ENCODE measurements at places on chromosomes 5 and 9.

GRCh38 chr5:76422227-76422626 lies 19.1 kb downstream of the IQGAP2 start:
- no peak for DNase-seq

GRCh38 chr5:138471052-138471361 lies 5.7 kb downstream of the EGR1 start:
- DNase-seq: no peak

- no peak for DNase-seq
These were observed 14.8 kb upstream of the MATR3 start for GRCh38 chr5:139278540-139279274.

DNA sequence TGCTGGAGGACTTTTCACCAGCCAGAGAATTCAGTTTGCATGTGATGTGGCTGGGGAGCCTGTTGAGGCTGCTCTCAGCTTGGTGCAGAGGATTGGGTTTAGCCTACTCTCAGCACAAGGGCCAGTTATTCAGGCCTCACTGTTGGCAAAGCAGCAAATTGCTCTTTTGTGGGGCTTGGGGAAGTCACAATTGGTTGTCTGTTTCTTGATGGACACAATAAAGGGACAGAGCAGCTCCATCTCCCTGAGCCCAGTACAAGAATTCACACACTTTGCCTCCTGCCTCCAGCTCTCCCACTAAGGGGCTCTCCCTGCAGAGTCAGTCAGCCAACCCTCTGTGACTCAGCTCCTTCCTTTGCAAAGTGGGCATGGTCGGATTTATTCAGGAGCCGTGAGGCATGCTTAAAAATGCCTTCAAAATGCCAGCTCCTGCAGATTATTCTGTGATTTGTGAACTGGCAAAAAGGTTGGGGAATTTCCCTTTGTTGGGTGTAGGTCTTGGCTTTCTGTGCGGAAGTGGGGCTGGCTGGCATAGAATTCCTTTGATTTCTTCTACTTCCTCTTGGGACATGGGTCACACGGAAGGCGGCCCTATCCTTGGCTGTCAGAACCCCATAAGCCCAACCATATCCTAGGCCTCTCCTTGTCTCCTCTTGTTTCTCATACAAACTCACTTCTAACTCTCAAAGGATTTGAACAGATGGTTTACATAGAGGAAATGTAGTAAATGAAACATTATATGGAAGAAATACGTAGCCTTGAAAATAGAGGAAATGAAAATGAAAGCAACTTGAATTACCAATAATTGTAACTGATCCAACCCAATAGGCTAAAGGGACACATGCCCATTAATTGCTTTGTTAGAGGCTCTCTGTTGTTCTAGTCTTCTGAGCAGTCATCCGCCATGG lies 118.7 kb upstream of the CD180 start:
- peak; percentile 90 for DNase-seq

DNA sequence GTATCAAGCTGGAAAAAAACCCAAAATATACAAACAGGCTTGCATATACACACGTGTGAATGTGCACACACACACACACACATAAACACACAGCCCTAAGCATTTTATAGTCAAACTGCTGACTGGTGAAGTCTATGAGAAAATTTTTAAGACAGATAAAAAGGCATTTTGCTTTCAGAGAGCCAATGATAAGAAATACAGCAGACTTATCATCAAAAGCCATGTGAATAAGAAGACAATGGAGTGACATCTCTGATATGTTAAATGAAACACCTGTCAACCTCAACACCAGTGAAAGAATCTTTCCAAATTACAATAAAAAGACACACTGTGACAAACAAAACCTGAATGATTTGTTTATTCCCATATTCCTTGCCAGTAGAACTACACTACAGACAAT lies 233.3 kb downstream of the CDH9 start:
- no peak for DNase-seq

DNA sequence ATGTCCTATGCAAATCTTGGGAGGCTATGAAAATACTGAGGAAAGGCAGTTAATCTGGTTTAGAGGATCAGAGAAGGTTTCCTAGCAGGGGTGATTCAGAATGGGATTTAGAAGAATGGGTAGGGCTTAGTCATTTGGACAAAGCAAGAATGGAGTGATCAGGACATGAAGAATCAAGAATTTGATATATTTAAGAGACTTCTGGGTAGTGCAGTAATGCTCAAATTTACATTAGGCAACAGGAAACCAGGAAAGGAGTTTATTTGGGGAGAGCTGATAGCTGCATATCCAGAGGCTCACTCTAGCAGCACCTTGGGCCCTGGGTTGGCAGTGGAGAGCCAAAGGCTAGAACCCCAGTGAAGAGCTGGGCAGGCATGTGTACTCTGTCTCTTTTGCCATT lies 78.9 kb upstream of the PAPPA start:
- DNase-seq: peak; percentile 53

- no peak for DNase-seq
These were observed 252.3 kb upstream of the SLC24A2 start for GRCh38 chr9:20040991-20041696.

DNA sequence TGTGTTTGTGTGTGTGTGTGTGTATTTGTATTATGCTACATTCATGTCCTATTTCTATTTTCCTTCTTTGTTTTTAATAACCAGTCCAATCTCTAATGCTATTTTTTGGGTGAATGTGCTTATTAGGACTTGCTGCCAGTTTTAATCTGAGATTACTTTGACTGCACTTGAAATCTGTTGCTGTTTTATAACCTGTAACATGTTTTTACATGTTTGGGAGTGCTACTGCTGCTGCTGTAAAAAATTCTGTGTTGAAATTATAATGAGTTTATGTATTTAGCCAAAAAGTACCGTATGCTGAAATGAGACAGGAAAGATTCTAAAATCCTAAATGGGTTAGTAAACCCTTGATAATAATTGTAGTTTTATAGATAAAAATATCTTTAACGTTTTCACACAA lies 104.7 kb upstream of the SSBP2 start:
- no peak for DNase-seq

GRCh38 chr5:160047423-160047822 lies 38.5 kb downstream of the TTC1 start:
- no peak for DNase-seq

GRCh38 chr5:35158204-35158603 lies 72.1 kb downstream of the PRLR start:
- no peak for DNase-seq

- no peak for DNase-seq
These were observed 132.5 kb downstream of the SEMA6A start for GRCh38 chr5:116442095-116442534.

DNA sequence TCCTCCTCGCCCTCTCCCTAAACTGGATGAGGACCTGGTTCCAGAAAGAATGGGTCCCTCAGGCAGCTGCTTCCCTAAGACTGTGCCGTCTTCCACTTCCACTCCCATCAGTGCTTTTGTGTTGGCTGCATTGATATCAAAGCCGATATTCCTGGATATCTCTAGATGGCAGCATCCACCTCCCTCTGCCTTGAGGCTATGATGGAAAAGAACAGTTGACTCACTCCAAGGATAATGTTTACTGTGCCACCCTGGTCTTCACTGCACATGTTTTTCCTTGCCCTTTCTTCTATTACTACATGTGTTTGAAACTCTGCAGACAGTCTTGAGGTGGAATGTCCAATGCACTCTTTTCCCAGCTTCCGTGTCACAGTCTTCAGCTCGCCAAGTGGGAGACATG lies 211.6 kb downstream of the MAST4 start:
- peak; percentile 66 for DNase-seq

GRCh38 chr5:38414348-38414747 lies 142.1 kb downstream of the LIFR start:
- DNase-seq: no peak

DNA sequence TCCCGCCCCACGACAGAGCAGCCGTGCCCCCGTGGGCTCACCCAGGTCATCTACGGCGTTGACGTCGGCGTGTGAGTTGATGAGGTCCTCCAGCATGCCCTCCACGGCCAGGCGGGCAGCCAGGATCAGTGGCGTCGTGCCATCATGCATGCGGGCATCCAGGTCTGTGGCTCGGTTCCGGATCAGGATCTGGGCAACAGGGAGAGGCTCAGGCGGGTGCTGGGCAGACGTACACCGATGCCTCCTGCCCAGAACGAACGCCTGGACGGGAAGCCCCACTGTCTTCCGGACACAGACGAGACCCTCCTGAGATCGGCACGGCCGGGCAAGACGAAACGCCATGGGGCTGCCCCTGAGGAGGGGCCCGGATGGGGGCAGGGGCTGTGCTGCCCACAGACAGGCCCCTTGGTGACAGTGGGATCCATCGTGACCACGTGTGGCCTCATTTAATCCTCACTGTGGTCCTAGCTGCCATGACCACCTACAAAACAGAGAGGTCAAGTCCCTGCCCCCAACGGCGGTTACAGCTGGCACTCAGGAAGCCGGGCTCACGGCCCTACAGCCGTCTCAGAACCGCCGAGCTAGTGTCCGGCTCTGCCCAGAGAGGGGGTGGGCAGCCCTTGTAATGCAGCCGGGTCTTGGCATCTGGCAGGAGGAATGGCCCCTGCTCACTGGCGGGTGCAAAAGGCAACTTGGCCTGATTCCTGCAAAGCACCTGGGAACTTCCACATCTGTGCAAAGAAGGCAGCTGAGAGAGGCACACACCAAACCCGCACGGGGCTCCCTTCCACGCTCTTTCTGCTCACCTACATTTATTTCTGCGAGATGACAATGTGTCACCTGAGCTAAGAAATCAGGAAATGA lies 16.5 kb upstream of the SEC16A start:
- no peak for DNase-seq

GRCh38 chr9:114400219-114400618 lies 12.4 kb upstream of the AKNA start:
- DNase-seq: no peak

- DNase-seq: no peak
These were observed 20.4 kb upstream of the SLC2A6 start for GRCh38 chr9:133499132-133499891.

- DNase-seq: peak; percentile 55
These were observed 81.6 kb upstream of the TNFAIP8 start for GRCh38 chr5:119274030-119274766.

DNA sequence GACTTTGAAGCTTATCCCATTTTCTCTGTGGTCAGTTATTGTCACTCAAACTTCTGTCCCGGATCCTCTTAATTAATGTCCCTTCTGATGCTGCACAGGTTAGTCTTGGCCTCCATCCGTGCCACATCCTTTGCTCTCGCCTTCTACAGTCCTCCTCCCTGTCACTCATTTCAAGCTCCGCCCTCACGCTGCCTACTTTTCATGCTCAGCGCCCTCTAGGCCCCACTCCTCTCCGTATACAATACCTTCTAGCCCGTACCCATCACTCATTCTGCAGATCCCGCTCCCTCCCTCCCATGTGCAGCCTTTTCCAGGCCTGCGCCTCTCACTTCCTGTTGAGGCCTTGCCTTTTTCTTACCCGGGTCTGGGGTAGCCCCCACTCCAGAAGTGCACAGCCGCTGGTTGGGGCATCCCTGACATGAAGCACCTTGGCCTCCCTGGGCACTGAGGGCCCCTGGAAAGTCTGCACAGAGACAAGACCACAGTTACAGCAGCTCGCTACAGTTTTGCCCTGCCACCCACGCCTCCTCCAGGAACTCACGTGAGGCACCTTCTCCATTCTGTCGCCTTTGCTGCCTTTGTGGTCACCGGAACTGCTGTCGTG lies 88.5 kb upstream of the SLC25A48 start:
- DNase-seq: no peak

DNA sequence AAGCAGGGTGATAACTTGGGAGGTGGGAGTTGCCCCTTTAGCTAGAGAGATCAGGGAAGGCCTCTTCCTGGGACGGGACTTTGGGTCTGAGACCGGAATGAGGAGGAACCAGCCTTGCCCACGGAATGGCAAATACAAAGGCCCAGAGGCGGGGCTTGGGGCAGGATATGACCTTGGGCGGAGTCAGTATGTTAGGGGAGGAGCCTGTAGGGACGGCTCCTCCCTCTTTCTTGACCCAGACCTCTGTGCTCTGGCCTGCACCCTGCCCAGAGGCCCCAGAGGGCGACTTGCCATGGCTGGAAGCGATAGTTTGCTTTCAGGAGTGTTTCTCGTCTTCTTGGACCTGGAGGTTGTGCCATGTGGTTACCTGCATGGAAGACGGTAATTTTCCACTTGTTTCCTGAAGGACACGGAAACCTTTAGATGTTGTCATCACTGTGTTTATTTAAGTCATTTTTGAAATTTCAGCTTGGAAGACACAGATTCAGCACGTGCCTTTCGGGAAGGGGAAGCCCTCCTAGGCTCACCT lies 85.6 kb downstream of the DAB2IP start:
- peak; percentile 24 for DNase-seq

- no peak for DNase-seq
These were observed 263.3 kb upstream of the IL12B start for GRCh38 chr5:159593518-159594073.

- DNase-seq: no peak
These were observed 162.3 kb downstream of the KDM4C start for GRCh38 chr9:6920041-6920440.

DNA sequence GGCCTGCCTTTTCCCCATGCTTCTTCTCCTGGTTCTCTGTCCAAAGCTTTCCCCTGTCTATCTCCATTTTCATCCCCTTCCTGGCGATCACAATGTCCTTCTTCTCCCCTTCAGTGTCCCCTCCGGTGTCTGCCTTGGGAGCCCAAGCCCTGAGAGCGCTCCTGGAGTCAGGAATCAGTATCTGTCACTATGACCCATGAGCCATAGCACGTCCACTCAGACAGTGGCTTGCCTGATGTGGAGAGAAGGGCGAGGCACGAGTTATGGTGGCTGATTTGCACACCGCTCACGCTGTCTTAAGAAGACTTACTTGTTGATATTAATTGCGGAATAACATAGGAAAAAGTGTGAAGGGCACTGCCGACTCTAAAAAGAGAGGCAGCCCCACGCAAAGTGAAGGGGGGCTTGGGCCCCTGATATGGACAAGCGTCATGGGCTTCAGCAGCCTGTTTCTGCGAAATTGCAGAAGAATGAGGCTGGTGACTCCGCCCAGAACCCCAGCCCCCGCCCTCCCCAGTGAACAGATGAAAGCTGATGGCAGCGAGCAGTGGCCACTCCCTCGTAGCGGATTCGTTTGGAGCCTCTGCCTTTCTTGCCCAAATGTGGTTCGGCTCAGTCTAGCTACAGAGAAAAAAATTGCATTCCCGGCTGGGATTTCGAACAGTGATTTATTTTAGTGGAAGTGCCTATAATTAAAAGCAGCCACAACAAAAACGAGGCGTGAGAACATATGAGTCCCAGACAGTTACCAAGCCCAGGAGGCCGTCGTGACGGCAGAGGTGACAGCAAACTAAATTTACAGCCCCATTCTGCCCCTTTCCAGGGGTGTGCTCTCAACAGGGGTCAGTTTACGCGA lies 149.8 kb downstream of the ICE1 start:
- DNase-seq: no peak
